ENCODE measurements at places on chromosomes 11 and 22.

- no peak for DNase-seq
Measured at GRCh38 chr22:27226666-27227065, 569.3 kb downstream of the MIAT start.

DNA sequence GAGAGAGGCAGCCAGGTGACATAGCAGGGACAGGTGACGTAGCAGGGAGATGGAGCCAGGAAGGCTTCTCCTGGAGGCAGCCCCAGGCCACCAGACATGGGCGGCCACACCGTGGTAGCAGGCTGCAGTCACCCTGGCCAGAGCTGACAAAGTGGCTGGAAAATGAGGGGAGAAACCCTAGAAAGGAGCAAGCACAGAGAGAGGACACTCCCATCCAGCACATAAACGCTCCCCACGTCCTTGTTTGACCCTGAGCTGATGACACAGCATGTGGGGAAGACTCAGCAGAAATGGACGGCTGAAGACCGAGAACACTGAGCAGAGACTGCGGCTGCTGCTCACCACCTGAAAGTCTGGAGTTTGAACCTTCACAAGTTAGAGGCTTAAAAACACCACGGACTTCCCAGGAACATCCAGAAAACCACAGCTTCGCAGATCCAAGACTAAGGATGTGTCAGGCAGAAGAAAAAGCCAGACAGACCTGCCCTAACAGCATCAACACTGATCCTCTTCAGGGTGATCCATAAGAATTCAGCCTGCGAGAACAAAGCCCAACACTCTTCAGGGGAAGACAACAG lies 28.7 kb downstream of the DRD4 start:
- no peak for DNase-seq

GRCh38 chr11:72735495-72736027 lies 16.6 kb downstream of the ARAP1 start:
- no peak for DNase-seq

DNA sequence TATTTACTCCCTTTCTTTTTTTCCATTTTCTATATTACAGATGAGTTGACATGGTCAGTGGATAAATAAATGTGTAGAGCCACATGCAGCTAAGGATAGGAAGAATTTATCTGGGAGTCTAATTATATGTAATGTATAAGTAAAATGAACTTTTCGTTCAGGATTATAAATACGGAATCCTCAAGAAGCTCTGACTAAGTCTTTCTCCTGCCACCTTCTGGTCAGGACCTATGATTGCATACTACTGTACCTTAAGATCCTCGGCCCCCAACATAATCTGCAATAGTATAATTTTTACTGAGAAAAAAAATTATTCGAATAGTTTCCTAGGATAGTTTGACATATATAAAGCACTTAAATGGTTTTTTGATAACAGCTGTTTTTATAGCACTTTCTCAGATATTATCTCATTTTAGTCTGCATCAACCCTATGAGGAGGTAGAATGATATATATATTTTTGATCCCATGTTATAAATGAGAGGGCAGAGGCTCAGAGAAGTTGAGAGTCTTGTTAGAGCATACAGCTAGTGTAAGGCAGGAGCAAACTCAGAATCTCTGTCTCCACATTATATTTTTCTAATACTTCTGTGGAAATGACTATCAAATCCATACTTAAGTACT lies 36.1 kb downstream of the CCDC90B start:
- no peak for DNase-seq

DNA sequence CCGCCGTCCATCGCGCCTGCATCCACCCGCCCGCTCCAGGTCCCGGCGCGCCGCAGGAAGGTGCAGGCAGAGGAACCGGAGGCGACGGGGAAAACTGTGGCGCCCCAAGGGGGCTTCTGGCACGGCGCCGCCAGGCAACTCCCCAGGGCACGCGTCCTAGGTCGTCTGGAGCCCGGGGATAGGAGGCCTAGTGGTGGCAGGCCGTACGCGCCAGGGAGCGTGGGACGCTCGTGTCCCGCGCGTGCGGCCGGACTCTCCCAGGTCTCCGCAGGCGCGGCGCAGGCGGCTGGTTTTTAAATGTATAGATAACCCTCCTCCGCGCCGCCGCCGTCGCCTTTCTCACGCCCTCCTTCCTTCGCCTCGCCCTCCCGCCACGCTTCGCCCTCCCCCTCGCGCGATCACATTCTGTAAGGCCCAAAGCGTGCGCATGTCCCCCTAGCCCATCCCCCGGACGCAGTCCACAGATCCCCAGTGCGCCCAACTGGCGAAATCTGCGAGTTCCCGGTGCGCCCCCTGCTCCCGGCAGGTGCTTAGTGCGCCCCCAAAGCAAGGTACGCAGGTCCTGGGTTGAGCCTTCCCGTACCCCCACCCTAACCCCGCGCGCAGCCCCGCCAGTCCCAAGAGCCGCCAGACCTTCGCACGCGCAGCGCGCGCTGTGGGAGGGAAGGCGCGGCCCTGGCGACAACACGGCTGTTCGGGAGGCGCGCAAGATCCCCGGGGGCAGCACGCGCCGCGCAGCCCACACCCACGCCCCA lies at the start of gene ASCL2:
ASCL2 (minus strand) TSS at position 267 of the 755 bp plus-strand sequence; CDS start at position 11, 256 bp downstream.
- DNase-seq = no peak

- DNase-seq = no peak
Measured at GRCh38 chr11:79201677-79202347, 239.0 kb downstream of the TENM4 start.

- no peak for DNase-seq
Measured at GRCh38 chr11:131546218-131546895, 175.9 kb downstream of the NTM start.

GRCh38 chr11:86046116-86046515 lies 22.8 kb downstream of the PICALM start:
- no peak for DNase-seq

GRCh38 chr22:35134637-35135036 lies 68.7 kb downstream of the ISX start:
- DNase-seq = no peak

- no peak for DNase-seq
Measured at GRCh38 chr11:56910046-56910773, 78.5 kb upstream of the OR5AK2 start.

DNA sequence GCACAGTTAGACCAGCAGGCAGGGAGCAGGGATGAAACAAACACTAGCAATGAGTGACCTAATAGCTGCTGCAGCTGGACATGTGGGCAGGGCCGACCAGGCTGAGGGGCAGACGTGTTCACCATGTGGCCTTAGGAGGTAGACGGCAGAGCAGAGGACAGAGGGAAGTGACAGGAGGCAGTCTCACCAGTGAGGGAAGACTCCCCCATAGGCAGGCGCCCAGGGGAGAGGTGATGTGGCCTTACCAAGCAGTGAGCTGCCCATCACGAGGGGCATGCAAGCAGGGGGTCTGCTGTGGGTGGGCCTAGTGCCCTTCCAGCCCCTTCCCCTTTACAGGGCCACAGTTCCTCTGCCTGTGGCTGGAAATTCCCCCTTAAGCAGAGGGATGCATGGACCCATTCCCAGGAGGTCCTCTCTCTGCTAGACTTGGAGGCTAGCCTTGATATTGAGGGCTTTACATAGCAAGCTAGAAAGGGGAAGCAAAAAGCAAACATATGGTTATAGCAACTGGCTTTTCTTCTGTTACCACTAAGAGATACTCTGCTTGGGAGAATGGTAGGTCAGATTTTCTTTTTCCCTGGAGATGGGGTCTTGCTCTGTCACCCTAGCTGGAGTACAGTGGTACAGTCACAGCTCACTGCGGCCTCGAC lies 67.6 kb downstream of the MPPED1 start:
- DNase-seq = no peak

GRCh38 chr11:17588721-17589120 lies 41.7 kb downstream of the OTOG start:
- DNase-seq = no peak

- DNase-seq = no peak
Measured at GRCh38 chr11:119369132-119369925, 12.2 kb downstream of the USP2 start.

DNA sequence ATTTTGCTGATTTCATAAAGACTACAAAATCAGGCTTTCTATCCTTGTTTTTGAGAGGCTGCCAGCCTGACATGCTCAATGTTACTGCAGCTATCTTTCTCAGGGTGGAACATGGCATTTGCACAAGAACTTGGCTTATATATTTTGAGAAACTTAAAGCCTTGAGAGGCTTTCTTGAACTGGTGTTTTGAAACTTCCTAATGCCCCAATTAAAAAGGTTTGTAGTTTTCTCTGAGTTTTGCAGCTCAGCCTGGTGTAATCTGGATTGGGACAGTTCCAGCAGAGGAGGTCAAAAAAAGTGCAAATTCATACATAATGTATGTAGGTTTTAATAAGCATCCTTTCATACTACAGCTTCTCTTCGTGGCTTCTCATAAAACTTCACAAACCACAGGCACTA lies 223.4 kb downstream of the FAM76B start:
- no peak for DNase-seq

- peak; percentile 13 for DNase-seq
Measured at GRCh38 chr11:84398017-84398626, 1112.0 kb upstream of the CCDC90B start.

DNA sequence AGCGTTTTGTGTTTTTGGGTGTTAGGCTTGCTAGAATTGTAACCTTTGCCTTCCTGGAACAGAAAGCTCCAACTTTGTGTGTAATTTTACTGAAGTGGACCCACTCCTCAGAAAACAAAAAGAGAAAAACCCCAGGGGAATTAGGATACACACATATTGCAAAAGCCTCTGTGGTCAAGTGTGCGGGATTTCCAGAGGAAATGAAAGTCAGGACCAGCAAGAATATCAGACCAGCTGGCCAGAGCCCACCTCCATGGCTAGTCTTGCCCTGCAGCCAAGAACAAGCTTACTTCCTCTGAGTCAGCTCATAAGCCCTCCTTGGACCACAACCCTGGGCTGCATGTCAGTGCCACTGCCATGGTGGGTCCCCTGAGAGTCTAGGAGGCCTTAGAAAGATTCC lies 37.0 kb upstream of the FTH1 start:
- DNase-seq = peak; percentile 66

GRCh38 chr11:62799486-62799885 lies 5.8 kb downstream of the NXF1 start:
- no peak for DNase-seq

GRCh38 chr11:70948855-70949531 lies 303.4 kb downstream of the SHANK2 start:
- peak; percentile 42 for DNase-seq

DNA sequence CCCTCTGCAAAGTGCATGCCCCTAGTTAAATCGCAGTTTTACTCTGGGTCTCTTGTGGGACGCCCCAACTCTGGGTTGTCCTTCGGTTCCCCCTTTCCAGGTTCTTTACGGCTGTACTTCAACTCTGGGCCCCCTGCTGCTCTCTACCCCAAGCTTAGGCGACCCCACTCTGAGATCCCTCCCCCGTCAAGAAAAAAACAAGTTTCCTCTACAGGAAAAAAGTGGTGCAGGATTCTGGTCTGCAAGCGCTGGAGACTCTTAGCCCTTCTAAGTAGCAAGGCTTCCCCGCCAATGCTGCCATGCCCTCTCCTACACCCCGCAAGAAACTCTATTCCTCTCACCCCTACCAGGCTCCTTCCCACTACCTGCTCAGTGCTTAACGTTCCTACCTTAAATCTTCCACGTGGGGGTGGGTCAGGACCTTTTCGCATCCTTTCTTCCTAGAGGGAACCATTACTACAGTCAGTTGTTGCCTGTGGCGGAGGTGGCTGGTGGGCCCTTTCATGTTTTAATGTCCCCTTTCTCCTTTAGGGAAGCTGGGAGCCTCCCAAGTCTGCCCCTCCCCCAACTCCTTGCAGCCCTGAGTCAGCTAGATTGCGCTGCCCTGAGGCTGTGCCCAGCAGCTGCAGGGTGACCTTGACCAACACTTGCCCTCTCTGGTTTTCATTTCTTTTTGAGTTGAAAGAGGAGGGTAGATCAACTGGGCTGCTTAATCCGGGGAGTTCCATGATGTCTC lies 1.4 kb downstream of the NEFH start:
- no peak for DNase-seq

- DNase-seq = no peak
Measured at GRCh38 chr11:47879259-47880158, 31.4 kb upstream of the NUP160 start.

DNA sequence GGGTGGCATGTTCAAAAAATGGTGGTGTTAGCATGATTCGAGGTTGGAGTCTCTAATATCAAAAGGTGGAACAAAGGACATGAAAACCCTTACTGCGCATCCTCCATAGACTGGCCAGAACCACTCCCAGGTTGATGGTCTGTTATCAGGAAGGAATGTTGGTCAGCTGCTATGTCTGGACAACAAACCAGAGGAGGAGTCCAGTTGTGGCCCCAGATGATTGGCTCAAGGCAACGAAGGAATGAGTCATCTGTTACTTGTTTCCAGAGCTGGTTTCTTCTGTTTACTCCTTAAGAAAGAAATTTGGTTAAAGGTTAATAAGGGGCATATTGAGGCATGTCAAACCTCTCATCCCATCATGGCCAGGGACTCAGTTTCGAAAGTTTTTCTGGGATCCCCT lies 56.8 kb upstream of the GRIA4 start:
- no peak for DNase-seq

- DNase-seq = peak; percentile 66
Measured at GRCh38 chr11:109939166-109939810, 153.9 kb upstream of the ZC3H12C start.

DNA sequence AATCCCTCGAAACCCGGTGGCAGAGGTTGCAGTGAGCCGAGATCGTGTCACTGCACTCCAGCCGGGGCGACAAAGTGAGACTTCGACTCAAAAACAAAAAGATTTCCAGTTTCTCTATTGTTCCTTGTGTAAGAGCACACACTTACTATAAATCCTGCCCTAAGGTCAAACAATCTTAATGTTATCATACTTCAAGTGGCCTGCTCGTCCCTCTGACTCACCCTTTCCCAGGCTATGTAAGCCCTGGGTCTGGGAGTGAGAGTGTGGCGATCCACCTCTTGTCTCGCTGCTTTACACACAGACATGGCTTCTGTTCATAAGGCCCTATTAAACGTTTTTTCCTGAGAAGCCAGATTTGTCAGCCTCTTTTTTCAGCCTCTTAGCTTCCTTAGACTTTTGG lies 24.4 kb upstream of the A4GALT start:
- no peak for DNase-seq

GRCh38 chr11:57482782-57483561 lies 22.6 kb downstream of the RTN4RL2 start:
- no peak for DNase-seq

- peak; percentile 61 for DNase-seq
Measured at GRCh38 chr11:33802194-33802950, 28.1 kb upstream of the FBXO3 start.

GRCh38 chr11:18844753-18845367 lies 53.3 kb upstream of the PTPN5 start:
- DNase-seq = no peak

DNA sequence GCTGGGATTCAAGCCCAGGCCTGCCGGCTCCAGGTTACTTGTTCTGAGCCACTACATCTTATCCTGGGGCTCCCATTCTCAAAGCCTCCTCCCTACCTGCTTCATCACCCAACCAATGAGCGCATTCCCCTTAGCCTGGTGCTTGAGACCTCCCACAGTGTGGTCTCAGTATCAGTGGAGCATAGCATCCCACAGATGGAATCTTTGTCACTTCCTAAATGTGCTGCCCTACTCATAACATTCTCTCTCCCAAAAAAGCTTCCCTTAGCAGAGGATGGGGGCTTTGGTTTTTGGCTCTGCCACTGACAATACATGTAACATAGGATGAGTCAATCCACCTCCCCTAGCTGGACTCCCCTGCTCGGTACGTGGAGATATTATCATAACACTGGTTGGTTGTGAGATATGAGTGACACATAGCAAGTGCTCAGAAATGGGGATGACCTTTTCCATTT lies 28.8 kb downstream of the TEAD1 start:
- no peak for DNase-seq

- peak; percentile 48 for DNase-seq
Measured at GRCh38 chr22:41094041-41094593, 1.7 kb downstream of the EP300 start.

GRCh38 chr22:46172522-46173110 lies 22.3 kb downstream of the PPARA start:
- no peak for DNase-seq

Data from head of caudate nucleus (tissue), 42 donors.